ENCODE measurements at places on chromosomes 3 and 15.

DNA sequence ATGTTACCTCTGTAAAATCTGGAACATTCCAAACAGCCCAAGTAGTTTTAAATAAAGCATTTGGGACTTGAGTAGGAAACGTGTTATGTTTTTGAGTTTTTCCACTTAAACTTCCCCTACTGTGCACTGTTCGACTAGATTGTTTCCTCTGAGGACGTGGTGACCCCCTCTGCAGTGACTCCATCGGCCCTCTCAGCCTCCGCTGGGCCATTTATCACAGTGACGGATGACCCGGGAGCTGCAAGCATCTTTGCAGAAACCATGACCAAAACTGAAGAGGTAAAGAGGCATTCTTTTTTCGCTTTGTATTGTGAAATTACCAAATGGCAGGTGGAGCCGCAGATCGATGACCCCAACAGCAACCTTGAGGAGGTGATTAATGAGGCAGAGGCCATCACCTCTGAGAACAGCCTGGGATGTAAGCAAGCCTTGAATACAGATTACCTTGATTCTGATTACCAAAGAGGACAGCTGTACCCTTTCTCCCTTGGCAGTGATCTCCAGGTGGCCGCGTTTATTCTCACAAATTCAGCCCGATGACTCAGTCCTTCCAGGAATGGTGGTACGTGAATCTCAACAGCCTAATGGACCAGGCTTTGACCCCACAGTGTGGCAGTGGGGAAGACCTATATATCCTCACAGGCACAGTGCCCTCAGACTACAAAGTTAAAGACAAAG lies 79.1 kb upstream of the FAN1 start:
- DNase-seq: no peak

DNA sequence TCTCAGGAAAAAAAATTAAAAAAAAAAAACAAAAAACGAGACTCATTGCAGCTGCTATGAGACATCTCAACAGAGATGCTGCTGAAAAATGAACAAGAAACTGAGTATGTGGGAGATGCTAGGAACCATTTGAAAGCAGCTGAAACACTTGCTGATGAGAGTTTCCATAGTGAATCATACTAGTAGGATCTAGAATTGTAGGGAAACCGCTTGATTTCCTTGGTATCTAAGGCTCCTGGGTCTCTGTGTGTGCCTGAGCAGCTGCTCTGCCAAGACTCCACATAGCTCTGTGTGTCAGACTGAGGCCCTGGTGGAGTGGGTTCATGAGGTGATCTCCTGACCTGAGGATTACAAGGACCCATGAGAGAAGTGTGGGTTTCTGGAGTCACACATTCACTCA lies 313.4 kb upstream of the NECTIN3 start:
- DNase-seq: no peak

- peak; percentile 61 for DNase-seq
Measured at GRCh38 chr3:72657666-72658065, 190.6 kb downstream of the SHQ1 start.

GRCh38 chr3:6739288-6739687 lies 121.6 kb upstream of the GRM7 start:
- DNase-seq: no peak

DNA sequence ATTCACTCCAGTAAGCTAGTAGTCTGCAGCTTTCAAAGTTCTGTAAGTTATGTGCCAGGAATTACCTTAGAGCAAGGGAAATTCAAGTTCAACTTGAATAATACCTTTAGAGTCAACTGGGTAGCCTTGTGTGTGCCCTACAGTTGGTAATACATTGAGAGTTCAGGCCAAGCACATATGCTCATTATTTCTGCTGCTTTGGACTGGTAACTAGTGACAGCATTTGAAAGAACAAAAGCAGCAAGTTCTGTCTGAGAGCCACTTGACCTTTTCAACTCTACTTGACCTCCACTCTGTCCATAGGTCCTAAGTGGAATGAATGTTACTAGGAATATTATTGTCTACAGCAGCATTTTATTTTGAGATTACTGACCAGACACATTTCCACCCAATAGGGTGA lies 723.5 kb downstream of the NLGN1 start:
- DNase-seq: no peak

DNA sequence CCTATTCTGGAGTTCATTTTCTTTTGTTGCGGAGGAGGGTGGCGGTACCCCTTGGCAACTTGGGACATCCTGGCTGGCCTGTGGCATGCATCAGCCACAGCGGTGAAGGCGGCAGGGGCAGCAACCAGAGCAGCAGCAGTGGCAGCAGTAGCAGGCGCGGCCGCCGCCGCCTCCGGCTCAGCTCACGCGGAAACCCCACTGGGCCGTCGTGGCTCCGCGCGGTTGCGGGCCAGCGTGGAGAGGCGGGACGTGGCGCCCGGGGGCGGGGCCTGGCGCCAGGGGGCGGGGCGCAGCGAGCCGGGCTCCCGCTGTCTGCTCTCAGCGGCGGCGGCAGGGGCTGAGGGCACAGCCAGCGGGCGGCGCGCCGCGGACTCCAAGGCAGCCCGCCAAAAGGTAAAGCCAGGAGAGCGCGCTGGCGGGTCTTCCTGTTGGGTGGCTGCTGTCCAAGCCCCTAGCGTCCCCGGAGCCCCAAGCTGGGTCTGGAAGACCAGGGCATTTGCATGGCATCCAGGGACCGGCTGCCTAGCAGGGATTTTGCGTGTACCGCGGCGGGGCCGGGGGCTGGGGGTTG lies 334.4 kb upstream of the THRB start:
- no peak for DNase-seq

GRCh38 chr3:125434582-125435011 lies 59.5 kb upstream of the ZNF148 start:
- DNase-seq: no peak

DNA sequence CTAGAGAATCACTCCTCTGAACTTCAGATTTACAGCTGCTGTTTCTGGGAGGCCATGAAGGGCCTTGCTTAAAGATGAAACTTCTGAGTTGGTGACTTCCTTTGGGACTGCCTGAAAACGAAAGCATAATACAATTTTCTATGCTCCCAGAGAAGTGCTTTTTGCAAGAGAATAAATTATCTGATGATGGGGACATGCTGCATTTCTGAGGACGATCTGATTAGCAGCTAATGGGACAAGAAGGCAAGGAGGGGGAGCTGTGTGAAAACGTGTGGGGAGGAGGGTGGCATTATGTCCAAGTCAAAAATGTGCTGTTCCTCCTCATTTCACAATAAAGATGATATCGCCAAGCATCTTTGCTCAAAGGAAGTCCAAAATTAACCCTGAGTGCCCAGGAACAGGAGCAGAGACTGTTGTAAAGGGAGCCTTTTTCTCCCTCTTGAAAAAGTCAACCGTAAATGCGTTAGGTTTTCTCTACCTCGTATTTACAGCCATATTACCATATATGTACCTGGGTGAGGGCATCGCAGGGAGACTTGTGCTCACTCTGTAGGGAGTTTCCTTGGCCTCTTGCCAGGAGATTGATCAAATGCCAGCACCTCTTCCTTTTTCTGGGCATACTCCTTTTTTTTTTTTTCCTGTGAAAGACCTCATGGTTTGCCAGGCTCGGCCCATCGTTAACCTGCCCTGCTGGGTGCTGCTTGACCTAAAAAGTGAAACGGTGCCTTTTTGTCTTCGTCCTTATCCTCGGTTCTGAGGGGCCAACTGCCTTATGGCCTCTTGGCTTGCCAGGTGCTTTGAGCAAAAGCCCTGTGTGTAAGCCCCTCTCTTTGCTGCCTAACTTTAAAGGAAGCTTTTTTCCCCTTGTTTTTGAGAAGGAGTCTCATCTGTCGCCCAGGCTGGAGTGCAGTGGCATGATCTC lies 11.5 kb downstream of the ITPR1 start:
- no peak for DNase-seq

DNA sequence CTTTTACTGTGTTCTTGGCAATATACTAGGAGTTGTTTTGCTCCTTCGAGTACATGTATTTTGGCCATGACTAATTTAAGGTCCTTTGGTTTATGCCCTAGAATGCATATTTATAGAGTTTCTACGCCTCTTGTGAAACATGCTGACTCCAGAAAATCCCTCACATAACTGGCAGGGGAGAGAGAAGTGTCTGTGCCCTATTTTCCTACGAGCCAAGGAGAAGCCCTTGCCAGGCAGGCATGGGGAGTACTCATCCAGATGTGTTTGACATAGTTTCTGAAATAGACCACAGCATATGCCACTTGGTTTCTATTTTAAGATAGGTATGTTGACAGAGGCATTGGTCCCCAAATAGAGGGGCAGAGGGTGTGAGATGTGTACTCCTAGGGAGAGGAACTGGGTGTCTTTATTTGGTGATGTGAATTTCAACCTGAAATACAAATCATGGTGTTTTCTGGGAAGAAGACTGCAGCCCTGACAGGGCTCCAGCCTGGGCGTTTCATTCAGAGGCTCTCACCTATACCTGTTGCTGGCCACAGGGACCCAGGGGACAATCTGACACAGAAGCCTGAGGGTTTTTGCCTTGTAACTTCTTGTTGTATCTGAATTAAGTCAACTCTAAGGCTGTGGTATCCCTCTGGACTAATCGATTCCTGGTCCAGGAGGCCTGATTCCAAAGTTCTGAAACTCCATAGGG lies 267.8 kb upstream of the C2CD4B start:
- no peak for DNase-seq

DNA sequence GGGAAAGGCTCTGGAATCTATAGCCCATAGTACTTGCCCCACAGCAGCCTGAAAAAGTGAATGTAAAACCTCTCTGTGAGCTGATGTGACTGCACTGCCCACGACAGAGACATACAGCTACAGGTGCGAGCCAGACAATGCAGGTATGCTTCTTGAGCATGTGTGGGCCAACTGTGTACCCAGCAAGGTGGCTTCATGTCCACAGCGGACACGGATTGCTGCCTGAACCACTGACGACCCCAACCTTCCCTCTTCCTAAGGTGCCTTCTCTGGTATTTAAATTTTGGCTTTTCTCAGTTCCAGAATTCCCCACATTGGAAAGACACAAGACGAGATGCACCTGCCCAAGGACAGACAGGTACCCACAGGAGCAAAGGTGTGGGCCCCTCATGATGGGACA lies 65.8 kb downstream of the SCN5A start:
- no peak for DNase-seq

- no peak for DNase-seq
Measured at GRCh38 chr15:50904211-50904610, 4.3 kb upstream of the AP4E1 start.

DNA sequence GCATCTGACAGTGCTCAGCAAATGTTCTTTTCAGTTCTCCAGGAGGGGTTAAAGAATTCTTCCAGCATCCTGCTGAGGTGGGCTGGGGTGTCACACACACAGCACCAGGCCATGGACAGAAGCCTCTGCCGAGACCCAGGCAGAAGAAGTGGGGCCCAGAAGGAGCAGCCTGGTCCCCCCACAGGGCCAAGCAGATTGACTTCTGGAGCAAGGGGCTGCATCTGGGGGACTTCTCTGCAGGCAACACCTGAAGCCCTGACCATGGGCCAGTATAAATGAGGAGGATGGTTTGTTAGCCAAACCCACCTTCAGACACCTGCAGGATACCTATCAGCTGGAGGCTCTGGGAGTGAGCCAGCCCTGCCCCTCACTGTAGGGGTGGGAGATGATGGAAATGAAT lies 16.2 kb upstream of the TMEM40 start:
- DNase-seq: no peak

GRCh38 chr15:41498657-41499056 lies 5.0 kb downstream of the ITPKA start:
- no peak for DNase-seq

- no peak for DNase-seq
Measured at GRCh38 chr3:4515916-4516579, 22.9 kb downstream of the ITPR1 start.

DNA sequence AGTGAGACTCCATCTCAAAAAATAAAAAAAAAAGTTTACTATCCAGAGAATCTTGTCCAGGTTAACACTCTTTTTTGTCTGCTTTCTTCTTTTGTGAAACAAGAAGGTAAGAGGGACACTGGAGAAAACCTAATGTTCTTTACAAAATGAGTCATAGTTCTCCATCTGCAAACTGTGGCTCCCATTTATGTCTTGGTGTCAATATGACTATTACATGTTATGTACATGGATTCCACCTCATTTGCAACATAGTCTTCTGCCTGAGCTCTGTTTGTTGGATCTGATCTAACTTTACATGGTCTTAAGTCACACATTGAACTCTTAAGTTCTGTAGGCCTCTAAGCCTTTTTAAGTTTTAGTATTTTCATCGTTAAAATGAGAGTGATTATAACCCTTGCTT lies 421.2 kb upstream of the TPRG1 start:
- DNase-seq: no peak

DNA sequence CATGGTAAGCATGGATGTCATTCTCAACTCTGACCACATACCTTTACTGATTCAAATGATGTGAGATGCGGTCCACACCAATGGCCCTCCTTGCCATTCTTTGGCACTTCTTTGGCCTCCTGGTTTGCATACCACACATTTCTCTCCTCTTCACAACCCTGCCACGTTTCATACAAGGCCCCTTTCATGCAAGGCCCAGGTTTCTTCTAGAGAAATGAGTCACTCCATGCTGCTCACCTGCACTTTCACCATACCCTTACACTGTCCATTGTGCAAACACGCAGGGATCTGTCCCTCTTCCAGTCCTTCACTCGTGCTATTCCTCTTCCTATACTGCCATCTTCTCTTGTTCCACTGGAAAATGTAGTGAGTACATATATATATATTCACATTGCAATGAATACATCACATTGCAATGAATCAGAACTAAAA lies 24.4 kb upstream of the SLC24A5 start:
- no peak for DNase-seq

GRCh38 chr15:63283126-63283525 lies 5.7 kb downstream of the APH1B start:
- no peak for DNase-seq

GRCh38 chr3:51706021-51706485 lies 815 bp upstream of the GRM2 start:
- DNase-seq: no peak

DNA sequence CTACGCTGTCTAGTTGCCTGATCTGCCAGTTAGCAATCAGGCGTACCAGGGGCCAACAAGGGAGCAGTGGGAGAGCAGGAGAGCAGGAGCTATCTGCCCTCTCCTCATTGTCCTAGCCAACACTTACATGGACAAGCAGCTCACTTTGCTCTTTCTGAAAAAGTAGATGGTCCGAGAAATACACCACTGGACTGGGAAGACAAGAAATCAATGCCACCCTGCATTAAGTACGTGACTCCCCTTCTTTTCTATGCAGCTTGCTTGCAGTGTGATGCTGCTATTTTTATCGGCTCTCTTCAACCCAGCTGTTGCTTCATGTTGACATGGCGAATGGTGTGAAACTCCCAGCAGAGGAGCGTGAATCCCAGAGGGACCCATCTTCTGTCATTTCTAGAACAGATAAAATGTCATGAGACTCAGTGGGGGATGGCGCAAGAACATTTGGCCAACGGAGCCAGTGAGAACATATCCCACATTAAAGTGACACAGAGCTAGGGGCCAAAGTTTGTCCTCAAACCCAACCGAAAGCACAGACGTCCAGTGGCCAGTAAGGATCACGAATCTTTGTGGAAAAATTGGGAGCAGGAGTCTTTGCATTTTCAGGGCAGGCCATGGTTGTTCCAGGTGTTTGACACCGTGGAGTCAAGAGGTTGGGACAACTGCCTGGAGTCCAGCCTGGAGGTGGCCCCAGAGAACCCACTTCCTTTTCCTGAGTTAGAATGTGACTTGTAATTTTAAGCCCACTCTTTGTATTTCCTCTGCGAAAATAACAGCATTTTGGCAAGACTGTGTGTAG lies 53.7 kb upstream of the MEF2A start:
- no peak for DNase-seq

Data from KG1 (cell line).